ENCODE measurements at places on chromosomes 7 and 10.

DNA sequence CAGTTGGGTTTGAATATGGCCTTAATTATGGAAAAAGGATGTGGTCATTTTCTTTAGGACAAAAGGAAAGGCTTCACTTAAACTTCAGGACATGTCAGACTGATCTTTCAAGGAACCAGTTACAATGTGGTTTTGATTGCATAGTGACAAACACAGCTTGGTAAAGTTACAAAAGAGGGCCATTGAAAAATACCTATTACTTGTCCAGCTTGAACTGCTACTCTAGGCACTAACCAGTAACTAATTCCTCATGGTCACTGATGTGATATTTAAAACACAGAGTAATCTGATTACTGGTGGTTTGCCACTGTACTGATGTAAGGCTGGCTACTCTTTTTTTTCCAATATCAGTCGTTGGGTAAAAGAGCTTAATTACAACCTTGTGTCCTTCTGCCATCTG lies 22.6 kb downstream of the TES start:
- no peak for DNase-seq

DNA sequence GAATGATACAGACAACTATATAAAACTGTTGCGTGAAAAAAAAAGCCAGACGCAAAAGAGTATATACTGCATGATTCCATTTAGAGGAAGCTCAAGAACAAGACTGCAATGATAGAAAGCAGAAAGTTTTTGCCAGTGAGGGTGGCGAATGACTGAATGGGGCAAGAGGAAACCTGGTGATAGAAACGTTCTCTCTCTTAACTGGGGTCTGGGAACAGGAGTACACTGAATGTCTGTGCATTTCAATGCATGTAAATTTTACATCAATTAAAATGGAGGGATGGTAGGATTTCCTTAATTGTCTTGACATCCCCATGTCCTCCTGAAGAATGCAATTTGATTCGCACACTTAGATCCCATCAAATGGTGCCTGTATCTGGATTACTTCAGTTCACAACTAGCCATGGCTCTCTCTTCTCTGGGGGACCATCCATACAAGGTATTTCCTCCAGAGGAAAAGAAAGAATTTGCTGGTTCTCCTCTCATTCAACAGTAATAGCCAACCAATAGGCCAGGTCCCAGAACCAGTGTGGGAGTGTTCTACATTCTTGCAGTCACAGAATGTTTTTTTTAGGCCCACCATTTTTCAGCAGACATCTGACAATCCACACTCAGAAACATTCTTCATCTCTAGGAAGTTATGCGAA lies 221.0 kb upstream of the KLF14 start:
- no peak for DNase-seq

DNA sequence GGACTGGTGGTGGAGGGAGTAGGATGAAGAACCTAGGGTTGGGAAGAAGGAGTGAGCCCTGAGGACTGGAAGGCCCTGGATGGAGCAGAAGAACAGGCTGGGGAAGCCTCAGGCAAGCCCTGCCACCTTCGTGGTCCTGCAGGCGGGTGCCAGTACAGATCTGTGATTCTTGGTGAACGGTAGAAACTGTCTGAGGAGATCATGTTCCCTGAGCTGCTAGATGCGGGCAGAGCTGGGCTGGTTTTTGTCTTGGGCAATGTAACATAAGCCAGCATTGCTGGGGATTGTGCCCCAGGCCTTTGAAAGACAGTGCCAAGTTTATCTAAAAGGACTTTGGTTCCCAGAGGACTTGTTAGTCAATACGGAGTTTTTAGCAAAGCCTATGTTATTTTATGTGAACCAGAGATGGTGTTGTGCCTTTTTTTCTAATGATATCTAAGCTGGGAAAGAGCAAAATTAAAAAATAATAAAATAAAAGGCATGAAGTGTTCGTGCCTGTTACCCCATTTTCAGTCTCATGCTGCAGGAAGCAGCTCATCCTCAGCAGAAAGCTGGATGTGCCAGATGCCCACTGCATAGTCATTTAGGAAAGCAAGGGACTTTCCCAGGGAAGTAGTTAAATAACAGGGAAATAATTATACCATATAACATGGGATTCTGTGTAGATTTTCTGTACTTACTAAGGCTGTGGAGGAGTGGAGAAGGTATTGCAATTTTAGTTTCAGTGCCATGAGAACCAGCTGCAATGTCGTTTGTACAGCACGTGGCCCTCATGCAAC lies 24.4 kb upstream of the FIGNL1 start:
- no peak for DNase-seq

GRCh38 chr7:48144291-48144768 lies 26.9 kb upstream of the ABCA13 start:
- no peak for DNase-seq

- no peak for DNase-seq
These were observed 54.6 kb downstream of the HTR5A start for GRCh38 chr7:155124706-155125105.

- no peak for DNase-seq
These were observed 48.4 kb downstream of the C10orf143 start for GRCh38 chr10:130062201-130062600.

- no peak for DNase-seq
These were observed 96.0 kb downstream of the DOCK4 start for GRCh38 chr7:112110175-112110574.

DNA sequence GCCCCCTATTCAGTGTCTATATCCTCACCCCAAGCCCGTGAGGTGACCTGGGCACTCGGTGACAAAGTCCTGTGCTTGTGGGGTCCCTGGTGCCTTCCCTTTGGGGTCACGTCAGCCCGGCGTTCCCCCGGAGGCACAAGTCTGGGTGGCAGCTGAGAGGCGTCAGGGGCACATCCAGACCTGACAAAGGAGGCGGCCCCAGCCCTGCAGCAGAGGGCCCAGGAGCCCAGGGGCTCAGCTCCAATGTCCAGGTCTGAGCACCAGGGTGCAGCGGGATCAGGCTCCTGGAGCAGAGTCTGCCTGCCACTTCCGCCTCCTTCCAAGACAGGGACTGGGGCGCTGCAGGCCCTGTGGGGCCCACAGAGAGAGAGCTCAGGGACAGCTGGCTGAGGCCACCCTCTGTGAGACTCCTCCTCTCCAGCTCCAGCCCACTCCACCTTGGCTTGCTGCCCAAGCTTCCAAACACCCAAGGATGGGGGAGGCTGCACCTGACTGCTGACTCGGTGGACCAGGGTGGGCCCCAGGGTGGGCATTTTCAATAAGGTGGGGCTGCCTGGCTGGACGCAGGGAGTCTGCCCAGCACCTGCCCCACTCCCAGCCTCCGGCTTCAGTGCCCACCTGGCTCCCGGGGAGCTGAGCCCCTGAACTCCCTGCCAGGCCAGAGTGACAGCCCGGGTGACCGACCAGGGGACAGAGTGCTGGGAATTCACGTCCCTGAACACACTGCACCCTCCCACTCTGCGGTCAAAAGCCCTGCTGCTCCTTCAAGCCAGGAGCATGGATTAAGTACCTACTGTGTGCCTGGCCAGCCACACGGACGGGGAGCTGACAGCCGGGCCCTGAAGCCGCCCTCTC lies 1.0 kb upstream of the KNDC1 start:
- DNase-seq, result peak; percentile 66

GRCh38 chr7:108809356-108809755 lies 239.7 kb downstream of the DNAJB9 start:
- DNase-seq, result no peak

DNA sequence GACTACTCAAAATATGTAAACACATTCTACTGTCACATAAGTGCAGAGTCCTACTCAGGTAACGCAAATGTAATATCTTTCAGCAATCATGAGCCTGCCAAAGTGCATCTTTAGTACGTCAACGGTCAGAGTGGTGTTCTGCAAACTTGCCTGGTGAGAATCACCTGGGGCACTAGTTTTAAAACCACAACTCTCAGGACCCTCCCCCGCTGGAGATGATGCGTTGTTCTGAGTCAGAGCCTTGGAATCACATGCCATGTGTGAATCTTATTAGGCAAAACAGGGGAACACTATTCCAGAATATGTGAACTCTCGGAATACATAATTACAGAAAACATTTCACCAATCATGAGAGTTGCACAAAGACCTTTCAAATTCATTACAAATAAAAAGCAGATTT lies 115.7 kb downstream of the TPK1 start:
- DNase-seq, result no peak

DNA sequence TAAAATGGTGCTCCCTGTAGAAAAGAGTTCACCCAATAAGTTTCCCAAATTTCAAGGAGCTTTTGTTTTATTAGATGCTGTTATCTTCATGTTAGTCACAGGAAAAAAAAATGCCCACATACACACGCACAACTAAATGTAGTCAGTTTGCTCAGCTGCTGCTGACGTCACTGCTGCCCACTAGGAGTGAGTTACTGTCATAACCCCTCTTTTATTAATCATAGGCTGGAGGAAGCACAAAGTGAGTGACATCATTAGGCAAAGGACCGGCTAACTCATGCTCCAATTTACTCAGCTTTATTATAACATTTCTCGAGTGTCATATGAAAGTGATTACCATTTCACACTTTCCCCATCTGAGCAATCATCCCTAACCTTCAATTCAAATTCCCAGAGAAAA lies 6.7 kb upstream of the INHBA start:
- no peak for DNase-seq

- DNase-seq, result no peak
These were observed 11.5 kb downstream of the OR6B1 start for GRCh38 chr7:144011458-144012230.

All from NCI-H2171 treated with DMSO at 0.1 percent for 48 hours (cell line).